ENCODE measurements at places on chromosomes 12 and 14.

DNA sequence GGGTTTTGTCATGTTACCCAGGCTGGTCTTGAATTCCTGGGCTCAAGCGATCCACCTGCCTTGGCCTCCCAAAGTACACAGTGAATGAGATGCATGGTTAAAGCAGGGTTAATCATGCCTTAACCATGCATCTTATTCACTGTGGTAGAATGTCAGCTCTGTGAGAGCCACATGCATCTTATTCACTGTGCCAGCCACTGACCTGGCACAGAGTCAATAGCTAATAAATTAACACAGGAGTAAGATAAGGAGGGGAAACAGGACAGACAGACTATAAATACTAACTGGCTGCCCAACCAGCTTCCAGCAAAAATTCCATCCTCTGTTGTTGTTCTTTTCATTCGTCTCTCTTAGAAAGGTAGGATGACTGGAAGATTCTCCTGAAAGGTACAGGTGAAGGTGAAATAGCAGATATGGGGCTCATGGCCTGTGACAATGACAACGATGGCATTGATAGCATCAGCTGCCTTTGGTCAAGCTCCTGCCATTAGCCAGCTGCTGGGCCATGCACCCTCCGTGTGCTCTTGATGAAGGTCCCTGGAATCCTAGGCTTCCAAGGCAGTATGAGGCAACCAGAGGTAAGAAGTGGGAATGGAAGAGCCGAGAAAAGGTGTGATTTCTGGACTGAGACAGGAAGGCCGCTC, 76.6 kb downstream of the ZNF664 start:
- DNase-seq: peak; percentile 7

DNA sequence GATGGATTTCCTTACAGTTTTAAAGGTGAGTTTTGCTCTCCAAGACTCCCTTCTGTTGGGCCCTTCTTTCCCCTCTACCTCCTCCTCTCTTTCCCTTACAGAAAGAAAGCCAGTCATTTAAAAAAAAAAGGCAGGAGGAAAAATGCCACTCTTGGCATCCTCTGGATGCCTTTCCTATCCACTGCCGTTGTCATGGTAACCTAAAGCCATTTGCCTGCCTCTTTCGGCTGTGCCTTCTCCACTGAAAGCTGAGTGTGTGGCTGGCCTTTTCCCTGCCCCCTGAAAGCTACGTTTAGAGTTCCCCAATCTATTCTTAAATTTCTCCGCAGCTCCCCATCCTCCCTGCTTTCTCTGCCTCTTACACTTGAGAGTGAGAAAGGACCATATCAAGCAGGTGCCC, 67.1 kb downstream of the TUNAR start:
- DNase-seq: no peak

- DNase-seq: no peak
These were observed 1.6 kb downstream of the GABARAPL1 start for GRCh38 chr12:10214136-10214894.

GRCh38 chr14:61562321-61563161, 132.8 kb upstream of the HIF1A start:
- no peak for DNase-seq

DNA sequence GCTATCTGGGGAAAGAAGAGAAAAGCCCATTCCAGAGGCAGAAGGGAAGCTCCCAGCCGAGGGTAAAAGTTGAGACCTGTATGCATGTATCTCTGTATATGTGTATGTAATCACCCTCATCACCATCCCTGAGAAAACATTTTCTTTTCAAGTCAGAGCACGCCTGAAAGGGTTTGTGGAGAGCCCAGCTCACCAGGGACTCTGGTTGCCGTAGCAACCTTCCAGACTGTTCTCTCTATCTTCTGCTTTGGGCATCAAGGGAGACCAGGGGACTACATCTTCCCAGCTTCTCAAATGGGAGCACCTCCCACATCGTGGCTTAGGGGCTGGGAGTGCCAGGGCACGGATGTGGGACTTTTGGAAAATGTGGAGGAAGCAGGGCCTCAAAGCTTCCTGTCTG, 93.5 kb downstream of the GALNT8 start:
- DNase-seq: no peak

- peak; percentile 28 for DNase-seq
These were observed 1089.1 kb downstream of the SLC6A15 start for GRCh38 chr12:83823386-83824045.

DNA sequence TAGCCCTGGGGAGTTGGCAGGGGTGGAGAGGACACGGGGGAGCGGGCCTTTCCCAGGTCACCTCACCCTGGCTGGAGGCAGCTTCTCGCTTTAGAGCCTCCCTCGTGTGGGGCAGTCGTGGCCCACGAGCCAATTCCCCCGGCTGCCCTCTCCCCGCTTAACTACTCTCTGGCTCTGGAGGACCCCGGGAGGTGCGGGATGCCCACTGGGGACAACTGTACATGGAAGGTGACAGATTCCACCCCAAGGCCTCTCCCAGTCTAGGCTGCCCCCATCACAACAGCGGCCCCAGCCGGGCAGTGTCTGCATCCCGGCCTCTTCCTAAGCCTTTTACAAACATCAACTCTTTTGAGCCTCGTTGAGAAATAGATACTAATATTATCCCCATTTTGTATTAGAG, 78.1 kb downstream of the KIF26A start:
- DNase-seq: no peak

GRCh38 chr12:32549675-32550079, 129.4 kb upstream of the DNM1L start:
- DNase-seq: no peak

GRCh38 chr14:75562089-75562488, 16.3 kb upstream of the FLVCR2 start:
- DNase-seq: no peak

- no peak for DNase-seq
These were observed 12.7 kb upstream of the CCDC177 start for GRCh38 chr14:69587389-69587788.

GRCh38 chr14:102777711-102778337, 575 bp downstream of the TRAF3 start:
- no peak for DNase-seq

DNA sequence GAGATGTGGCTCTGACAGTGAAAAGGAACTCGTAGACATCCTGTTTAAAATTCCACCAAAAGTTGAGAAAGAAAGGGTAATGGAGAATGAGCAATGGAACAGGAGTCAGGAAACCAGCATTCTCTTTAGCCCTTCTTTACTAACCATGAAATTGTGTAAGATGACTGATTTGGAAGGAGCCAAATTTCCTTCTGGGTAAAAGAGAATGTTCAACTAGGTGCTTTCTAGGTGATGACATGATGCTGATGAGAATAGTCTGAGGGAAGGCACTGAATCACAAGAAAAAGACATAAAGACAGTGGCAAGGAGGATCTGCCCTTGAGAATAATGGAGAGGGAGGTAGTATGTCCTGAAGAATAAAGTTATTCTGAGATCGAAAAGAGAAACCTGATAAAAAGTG, 2.2 kb downstream of the TSHR start:
- no peak for DNase-seq

GRCh38 chr12:69661386-69661785, 37.7 kb downstream of the BEST3 start:
- DNase-seq: no peak

GRCh38 chr14:69317780-69318179, 57.8 kb downstream of the GALNT16 start:
- no peak for DNase-seq

GRCh38 chr12:32098112-32098511, 8.5 kb upstream of the BICD1 start:
- DNase-seq: no peak

DNA sequence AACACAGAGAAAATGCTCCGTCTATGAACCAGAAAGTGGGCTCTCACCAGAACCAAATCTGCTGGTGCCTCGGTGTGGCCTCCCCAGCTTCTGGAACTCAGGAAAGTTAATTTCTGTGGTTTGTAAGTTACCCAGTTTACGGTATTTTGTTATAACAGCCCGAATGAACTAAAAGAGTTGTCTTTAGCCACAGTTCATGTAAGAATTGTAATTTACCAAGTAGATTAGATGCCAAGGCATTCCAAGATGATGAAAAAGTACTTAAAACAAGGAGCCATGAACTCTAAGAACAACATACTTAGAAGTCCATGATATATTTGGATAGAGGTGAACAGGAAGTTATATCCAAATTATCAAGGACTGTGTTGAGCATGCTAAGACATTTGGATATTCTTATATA, 259.9 kb upstream of the GARIN6 start:
- no peak for DNase-seq

GRCh38 chr12:50638482-50638880, 125.4 kb upstream of the ATF1 start:
- no peak for DNase-seq

GRCh38 chr12:29673346-29673745, 110.4 kb downstream of the TMTC1 start:
- no peak for DNase-seq

- no peak for DNase-seq
These were observed 152.9 kb upstream of the E2F7 start for GRCh38 chr12:77218278-77218677.

- no peak for DNase-seq
These were observed 18.8 kb upstream of the RCOR1 start for GRCh38 chr14:102573591-102574046.
